ENCODE measurements at places on chromosomes 16 and 17.

DNA sequence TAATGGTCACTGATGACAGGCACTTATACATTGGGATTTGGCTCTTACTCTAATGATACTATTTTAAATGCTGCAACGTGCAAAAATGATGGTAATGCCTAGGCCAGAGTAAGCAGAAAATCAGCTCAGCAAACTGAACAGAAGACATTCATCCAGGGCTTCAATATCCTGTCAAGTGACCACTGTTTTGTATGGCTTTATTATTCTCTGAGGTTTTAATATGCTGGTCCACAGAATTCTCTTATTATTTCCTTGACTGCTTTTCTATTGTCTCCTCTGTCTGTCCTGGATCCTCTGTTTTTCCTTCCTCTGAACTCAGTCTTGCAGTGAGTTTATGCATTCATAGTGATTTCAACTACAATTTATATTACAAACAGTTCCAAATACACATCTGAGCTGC lies 90.8 kb upstream of the PMFBP1 start:
- no peak for DNase-seq

GRCh38 chr17:14061666-14062560 lies 7.4 kb upstream of the COX10 start:
- no peak for DNase-seq

DNA sequence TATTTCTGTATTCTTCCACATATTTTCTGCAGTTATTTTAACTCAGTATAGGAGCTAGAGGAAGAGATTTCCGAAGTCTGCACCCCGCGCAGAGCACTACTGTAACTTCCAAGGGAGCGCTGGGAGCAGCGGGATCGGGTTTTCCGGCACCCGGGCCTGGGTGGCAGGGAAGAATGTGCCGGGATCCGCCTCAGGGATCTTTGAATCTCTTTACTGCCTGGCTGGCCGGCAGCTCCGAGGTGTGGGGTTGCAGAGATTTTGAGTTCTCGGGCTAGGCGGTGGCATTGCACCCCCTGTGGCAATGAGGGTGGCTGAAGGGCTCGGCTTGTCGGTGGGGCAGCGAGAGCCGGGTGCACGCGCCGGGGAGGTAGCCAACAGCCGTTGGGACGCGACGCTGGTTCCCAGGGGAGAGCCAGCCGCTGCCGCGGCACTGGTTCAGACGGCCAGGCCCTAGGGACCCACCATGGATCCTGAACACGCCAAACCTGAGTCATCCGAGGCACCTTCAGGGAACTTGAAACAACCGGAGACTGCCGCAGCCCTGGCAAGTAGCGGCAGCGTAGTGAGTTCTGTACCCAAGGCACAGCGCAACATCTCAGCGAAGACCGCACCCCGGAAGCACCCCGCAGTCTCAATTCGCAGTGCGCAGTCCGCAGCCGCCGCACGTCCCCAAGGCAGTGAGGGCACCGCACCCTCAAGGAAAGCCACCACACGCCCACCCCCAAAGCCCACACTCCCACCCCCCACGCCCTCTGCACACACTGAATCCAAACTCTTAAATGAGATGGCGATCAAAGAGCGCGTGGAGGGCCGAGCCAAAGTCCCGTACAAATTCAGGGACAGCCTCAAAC lies at the start of gene CMTM1:
CMTM1 (plus strand) TSS at position 389 of the 851 bp plus-strand sequence; CDS start at position 464, 75 bp downstream.
- DNase-seq = no peak

DNA sequence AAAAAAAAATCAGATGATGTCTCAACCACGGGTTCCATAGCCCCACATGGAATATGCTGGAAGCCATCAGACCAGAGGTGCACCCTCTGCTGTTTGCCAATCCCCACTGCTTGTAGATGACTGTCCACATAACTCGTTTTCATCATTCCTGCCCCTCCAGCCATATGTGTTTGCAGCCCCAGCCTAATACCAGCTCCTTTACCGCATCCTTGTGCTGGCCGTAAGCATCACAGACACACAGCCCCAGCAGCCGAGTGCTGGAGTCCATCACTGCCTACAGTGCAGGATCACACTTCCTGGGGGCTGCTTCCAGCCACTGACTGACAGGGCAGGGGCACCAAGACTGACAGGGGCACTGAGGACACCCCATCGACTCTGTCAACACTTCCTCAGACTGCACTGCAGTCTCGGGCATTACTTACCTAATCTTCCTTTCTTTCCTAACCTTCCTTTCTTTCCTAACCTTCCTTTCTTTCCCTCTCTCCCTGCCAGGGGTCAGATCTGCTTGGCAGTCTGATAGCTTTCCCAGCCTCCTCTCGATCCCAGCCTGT lies 5.0 kb downstream of the RCVRN start:
- DNase-seq = no peak

- no peak for DNase-seq
Observed at GRCh38 chr17:29109477-29110371, 66.8 kb downstream of the PIPOX start.

DNA sequence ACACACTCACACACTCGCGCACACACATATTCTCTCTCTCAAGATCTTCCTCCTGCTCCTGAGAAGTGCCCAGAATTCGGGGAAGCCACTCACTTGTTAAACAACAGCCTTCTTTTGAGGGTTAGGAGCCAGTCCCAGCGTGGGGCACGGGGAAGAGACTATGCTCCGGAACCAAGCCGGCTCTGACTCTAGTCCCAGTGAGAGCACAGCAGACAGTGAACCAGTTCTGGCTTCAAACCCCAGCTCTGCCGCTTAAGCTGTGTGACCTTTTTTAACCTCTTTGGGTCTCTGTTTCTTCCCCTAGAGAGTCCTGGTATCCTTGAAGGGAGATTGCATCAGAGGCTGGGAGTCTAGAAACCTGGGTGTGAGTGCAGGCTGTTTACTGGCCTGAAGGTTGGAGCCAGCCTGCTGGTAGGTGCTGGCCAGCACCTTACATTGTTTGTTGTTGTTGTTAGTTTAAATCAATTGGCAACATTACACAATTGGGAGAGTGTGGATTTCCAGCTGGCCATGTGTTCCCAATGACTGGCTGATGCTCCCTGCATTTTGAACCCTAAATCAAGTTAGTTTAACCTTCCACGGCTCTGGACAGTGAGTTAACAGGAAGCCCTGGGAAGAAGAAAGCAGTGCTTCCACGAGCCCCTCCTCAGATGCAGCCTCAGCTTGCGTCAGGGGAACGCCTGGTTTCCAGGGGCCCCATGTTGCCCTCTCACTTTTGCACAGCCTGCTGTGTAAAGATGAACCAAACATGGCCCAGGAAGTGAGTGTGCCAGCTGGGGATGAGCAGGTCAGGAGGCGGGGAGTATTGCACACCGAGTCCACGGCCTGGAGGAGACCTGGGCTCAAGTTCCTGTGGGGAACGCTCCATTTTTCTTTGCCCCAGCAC lies 71.5 kb downstream of the GAS7 start:
- no peak for DNase-seq

DNA sequence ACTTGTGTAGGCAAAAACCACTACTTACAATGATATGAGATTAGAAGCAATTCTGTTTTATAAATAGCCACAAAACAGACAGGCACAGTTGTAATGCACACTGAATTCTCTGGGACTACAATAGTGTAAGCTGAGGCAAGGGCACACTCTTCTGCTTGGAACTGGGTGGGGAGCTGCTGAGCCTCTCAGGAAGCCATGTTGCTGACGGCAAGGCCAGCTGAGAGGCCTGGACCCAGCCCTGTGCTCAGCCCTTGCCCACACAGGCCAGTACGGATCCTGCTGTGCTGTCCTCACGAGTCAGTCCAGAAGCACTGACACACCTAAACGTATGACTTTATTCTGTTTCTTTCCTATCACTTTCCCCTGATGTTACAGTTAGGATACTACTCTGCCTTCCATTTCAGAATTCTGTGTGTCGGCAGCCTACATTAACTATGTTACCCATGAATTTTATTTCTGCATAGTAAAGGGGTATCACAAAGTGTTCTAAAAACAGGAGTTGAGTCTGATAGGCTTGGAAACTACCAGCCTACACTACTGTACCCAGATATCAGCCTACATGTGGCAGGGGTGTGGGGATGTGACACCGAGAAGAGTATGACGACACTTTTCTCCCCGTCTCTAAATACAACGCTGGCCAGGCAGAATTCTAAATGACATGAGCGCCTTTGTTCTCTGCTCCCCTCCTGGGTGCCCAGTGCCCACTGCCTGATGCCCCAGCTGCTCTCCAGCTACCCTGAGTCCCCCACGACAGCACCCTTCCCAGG lies 41.1 kb upstream of the FAAP100 start:
- DNase-seq = no peak

GRCh38 chr16:79628501-79628975 lies 28.0 kb upstream of the MAF start:
- DNase-seq = peak; percentile 16

DNA sequence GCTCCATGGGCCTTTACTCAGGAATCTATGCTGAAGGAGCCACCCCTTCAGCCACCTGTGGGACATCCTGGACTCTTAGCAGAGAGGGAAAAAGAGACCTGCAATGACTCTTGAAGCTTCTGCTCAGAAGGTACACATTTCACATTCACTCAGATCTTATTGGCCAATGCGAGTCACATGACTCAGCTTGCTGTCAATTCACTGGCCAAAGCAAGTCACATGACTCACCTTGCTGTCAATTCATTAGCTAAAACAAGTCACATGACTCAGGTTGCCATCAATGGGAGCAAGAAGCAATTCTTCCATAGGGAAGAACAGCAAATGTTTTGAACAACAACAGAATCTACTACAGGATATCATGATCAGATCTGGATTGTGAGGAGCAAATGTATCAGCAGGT lies 233.4 kb downstream of the SHISA9 start:
- no peak for DNase-seq

DNA sequence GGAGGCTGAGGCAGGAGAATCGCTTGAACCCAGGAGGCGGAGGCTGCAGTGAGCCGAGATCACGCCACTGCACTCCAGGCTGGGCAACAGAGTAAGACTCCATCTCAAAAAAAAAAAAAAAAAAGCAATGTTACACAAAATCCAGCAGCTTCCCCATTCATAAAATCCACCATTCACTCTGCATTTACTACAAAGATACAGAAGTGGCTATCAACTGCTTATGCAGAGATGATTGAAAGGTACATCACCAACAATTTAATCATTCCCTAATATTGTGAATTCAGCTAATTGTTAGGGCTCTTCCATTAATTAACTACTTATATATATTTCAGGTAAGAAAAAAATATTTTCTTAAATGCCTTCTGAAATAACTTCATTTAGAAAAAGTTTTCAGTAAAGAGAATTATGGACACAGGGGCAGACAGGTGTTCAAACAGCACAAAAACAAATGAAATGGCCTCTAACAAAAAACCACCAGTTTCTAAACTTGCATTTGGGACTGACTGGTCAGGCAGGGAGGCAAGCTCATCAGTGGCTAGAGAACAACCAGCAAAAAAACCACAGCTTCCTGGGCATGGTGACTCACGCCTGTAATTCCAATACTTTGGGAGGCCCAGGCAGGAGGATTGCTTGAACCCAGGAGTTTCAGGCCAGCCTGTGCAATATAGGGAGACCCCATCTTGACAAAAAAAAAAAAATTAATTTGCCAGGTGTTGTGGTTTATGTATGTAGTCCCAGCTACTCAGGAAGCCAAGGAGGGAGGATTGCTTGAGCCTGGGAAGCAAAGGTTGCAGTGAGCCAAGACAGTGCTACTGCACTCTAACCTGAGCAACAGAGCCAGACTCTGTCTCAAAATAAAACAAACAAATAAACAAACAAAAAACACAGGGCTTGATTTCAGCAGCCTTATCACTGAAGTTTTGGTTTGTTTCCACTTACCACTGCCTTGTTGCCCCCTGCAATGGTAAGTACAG lies 26.3 kb downstream of the ERN1 start:
- DNase-seq = no peak

- DNase-seq = no peak
Observed at GRCh38 chr16:45454-45853, 8.0 kb downstream of the POLR3K start.

DNA sequence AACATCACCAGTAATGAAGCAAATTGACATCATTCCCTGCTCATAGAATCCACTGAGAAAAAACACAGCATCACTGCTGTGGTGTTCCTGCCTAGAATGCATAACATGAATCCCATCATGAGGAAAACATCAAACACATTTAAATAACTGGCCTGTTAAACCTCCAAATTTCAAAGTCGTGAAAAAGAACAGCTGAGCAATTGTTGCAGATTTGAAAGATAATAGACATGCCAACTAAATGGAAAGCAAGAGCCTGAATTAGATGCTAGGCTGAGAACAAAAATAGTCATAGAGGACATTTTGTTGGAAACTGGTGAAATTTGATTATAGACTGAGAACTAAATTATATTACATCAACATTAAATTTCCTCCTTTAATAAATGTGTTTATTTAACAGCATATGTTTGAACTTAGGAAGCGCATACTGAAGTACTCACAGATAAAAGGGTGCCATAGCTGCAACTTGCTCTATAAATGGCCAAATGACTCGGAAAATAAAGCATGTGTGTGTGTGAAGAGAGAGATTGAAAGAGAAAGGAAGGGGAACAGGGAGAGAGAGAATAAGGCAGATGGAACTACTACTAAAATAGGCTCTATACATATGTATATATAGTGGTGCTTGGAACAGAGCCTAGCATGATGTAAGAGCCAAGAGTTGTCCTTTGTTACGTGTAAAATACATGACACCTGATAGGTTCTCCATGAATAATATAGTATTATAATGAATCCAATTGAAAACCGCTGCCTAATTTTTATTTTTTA lies 305.0 kb upstream of the MON1B start:
- DNase-seq = no peak

- DNase-seq = no peak
Observed at GRCh38 chr17:73404246-73404645, 92.4 kb upstream of the CDC42EP4 start.

- no peak for DNase-seq
Observed at GRCh38 chr16:85170066-85170491, 57.8 kb upstream of the CIBAR2 start.

GRCh38 chr16:54318941-54319340 lies 32.4 kb upstream of the IRX3 start:
- DNase-seq = no peak

- no peak for DNase-seq
Observed at GRCh38 chr17:40321961-40322357, 13.0 kb downstream of the RARA start.

DNA sequence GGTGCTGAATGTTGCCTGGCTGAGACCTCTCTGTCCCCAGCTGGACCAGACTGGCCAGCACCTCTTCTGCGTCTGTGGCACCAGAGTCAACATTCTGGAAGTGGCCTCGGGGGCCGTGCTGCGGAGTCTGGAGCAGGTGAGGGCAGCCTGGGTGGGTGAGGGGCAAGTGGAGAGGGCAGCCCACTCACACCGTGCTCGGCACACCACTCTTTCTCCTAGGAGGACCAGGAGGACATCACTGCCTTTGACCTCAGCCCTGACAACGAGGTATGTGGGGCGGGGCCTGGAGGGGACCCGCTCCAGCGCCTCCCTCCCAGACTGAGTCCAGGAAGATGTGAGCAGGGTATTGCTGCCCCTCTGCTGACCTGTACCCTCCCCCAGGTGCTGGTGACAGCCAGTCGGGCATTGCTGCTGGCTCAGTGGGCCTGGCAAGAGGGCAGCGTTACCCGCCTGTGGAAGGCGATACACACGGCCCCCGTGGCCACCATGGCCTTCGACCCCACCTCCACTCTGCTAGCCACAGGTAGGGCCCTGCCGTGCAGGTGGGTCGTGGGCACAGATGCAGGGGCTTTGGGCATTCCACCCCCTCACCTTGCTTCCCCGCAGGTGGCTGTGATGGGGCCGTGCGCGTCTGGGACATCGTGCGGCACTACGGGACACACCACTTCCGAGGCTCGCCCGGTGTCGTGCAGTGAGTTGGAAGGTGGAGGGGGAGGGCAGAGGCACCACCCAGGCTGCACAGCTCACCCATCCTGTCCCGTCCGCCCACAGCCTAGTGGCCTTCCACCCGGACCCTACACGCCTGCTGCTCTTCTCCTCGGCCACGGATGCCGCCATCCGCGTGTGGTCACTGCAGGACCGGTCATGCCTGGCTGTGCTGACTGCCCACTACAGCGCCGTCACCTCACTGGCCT lies 2.6 kb downstream of the TBL3 start:
- DNase-seq = no peak

GRCh38 chr17:44065668-44066203 lies 735 bp downstream of the LSM12 start:
- DNase-seq = no peak

All from stimulated activated CD8-positive, alpha-beta memory T cell treated with anti-CD3 and anti-CD28 coated beads, Interleukin-12 subunit alpha, Interleukin-12 subunit beta, amount 100 ng/mL, for 1 hour (primary cell).